ENCODE measurements at places on chromosomes 13 and 19.

- DNase-seq, result no peak
These were observed 82.0 kb downstream of the TEX29 start for GRCh38 chr13:111402441-111402840.

- DNase-seq, result no peak
These were observed at the start of gene OSCAR for GRCh38 chr19:54100561-54100960. Gene OSCAR, minus strand, starts transcription at chr19:54100803. Its CDS starts 11 bp downstream, at chr19:54100792.

- DNase-seq, result no peak
These were observed 4.5 kb downstream of the SPART start for GRCh38 chr13:36341718-36342117.

DNA sequence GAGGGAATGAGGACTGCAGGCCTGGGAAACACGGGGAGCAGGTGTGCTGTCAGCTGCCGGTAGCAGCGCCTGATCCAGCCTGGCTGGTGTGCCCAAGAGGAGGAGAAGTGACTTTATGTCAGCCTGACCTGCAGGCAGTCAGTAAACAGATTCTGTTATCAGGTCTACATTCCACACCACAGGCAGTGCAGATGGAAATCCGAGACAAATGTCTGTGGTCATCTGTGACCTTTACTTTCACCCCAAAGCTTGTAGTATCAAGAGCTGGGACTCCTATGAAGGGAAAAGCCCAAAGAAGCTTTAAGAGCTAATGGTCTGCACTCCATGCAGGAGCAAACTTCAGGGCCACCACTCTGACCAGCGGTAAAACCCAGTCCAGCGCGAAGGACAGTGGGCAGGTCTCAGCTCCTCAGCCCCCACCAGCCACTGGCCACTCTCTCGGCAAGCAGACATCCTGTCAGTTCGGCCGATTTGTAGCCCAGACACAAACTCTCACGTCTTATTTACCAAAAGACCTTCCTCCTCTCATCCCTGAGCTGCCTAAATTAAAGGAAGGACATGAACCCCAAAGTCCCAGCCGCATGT, 7.7 kb downstream of the EPS15L1 start:
- no peak for DNase-seq

DNA sequence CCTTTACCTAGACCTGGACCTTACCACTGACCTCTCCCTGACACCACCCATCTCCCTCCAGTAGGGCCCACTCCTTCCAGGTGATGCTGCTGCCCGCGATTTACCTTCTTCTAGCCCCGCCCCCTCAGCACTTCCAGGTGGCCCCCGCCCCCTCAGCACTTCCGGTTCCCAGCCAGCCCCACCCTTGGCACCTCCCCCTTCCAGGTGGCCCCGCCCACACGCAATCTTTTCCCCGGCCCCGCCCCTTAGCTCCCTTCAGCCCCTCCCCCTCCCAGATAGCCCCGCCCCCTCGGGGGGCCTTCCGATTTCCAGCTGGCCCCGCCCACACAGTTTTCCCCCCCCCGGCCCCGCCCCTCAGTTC, 586 bp downstream of the LIG1 start:
- DNase-seq, result no peak

DNA sequence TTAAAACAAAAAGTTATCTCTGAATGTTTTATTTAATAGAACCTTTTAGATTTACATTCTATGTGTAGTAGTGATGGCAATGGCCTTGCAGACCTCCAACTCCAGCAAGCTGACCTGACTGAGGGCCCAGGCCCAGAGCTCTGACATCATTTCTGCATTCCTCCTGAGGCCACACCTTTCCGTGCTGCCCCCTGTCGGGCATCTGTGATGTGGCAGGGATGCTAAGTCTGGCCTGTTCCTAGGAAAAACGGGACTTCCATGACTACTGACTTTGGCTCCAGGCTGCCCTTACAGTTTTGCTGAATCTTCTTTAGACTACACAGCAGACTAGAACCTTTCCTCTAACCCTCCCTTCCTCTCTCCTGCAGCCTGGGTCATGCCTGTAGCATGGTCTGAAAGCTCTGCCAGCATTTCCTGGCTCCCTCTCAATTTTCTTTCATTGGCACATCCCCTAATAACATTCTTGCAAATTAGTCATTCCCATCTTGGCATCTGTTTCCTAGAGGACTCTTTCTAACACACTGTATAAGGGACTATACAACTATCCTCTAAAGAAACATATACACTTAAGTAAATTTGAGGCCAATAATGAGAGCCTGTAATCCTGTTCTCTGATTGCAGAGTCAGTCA, 249.1 kb downstream of the GPC5 start:
- no peak for DNase-seq

DNA sequence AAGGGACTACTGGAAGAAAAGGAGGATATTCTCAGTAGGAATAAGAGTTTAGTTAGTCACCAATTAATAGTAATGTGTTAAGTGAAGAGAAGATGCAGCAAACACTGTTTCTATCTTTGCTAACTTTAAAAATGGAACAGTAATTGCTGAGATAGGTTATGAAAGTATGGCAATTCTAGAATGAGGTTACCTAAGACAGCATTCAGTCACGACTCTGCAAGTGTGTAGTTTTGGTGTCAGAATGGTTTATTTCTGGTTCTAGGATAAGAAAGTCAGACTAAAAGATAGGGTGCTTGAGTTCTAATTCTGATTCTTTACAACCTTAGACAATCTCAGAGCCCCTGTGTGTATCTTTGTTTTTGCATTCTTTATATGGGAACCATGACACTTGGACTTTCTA, 138.1 kb downstream of the POU4F1 start:
- DNase-seq, result no peak

DNA sequence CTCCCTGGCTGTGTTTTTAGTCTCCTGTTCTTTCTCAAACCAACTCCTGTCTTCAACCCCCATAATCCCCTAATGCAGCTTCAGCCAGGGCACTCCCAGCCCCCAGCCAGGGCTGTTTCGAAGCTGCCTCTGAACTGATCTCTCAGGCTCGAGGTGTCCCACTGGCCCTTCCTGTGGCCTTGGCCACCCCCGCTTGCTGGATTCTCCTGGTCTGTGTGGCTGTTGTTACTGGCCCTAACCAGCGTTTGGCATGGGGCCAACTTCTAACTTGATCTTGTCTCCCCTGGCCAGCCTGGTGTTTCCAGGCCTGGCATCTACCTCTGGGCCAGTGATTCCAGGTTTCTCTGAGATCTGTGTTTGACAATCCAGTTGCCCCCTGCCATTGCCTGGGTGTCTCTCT, 11.0 kb downstream of the XAB2 start:
- no peak for DNase-seq
